ENCODE measurements at places on chromosomes 12 and 14.

GRCh38 chr12:20369305-20370013, 1.1 kb downstream of the PDE3A start:
- no peak for DNase-seq

DNA sequence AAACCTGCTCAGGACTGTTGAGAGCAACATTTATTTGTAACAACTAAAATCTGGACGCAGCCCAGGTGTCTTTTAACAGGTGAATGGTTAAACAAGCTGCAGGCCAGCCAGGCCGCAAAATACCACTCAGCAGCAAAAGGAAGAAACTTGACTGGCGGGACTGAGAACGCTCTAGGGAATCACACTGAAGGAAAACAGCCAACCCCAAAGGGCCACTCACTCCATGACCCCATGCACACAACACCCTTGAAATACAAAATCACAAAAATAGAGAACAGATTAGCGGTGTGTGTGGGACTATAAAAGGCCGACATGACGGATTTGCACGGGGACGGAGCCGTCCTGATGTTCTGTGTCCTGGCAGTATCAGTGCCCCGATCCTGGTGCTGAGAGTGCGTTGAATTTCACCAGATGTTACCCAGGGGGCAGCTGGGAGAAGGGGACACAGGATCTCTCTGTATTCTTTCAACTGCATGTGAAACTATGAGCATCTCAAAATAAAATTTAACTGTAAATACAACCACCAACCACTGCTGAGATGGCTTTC, 23.0 kb downstream of the VPS37B start:
- DNase-seq, result no peak

DNA sequence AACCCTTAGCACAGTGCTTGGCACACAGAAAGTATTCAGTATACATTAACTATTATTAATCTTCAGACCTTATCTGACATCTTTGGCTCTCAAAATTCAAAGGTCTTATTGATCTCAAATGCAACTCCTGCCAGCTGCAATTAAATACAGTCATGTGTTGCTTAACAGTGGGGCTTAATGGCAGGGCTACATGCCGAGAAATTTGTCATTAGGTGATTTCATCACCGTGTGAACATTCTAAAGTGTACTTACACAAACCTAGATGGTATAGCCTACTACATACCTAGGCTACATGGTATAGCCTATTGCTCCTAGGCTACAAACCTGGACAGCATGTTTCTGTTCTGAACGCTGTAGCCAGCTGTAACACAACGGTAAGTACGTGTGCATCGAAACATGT, 156.3 kb upstream of the TMCC3 start:
- DNase-seq, result no peak

DNA sequence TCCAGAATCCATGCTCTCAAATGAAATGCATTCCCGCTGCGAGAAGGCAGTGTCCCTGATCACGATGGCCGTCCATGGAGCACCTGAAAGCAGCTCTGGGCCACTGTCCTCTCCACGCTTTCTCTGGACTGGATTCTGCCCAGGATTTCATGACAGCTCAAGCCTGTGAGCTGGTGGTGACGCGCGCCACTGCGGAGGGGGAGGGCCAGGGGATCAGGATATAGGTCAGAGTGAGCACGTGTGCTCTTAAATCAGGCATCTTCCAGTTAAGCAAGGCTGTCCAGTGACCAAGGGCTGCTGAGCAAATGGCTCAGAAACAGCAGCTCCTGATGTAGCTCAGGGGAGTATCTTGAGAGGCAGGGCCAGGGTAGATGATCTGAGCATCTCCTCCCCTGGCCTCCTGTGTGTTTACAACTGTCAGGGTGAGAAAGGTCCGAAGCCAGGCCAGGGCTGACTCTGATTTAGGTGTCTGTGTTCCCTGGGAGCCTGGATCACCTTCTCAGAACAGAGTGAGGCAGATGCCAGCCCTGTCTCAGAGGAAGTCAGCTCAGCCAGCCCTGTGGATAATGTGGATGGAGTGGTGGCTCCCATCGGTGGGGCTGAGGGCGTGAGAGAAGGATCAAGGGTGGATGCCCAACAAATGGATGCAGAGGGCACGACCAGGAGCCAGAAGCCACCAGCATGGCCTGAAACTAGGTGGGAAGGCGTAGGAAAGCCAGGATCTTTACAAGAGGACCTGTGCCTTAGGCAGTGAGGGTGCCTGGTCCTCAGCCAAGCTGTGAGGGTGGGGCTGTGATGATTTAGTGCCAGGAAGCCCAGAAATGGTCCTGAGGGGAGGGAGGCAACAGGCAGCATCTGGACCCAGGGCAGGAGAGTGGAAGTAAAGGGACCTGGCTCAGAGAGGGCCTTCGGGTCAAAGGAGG, 55.3 kb downstream of the ELK3 start:
- no peak for DNase-seq
